ENCODE measurements at places on chromosomes 1 and 21.

GRCh38 chr21:23812485-23812884, 1794.8 kb downstream of the MRPL39 start:
- no peak for DNase-seq

- no peak for DNase-seq
These were observed 92.5 kb upstream of the FMN2 start for GRCh38 chr1:239999170-239999569.

DNA sequence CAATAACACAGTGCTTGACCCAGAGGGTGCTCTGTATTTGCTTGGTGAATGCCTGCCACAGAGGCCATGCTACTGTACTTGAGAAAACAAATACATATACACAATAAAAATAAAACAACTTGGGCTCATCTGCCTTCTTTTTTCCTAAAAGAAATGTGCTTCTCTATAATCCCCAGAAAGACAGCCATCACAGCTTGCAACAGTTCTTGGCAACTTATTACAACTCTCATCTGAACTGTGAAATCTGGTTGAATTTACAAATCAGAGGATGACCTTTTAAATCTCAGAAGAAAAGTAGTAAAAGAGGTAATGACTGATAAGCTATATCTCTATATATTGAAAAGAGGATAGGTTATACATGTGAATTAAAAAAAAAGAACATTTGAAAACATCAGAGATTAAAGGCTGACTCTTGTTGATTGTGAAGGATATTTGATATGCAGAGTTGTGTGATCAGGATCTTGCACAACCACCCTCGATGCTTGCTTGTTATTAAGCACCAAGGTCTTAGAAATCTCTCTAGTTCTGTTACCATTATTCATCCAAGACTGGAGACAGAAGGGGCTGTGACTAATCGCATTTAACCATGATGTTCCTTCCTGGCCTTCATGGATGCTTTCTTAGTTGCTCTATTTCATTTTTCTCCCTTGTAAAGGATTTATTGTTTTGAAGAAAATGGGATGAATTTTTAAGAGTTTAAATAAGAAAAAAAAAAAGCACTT, 213.4 kb downstream of the APP start:
- DNase-seq = no peak

GRCh38 chr1:43981135-43981491, 2.1 kb downstream of the B4GALT2 start:
- DNase-seq = no peak

GRCh38 chr1:27522432-27523336, 32.7 kb upstream of the WASF2 start:
- DNase-seq = no peak

- peak; percentile 62 for DNase-seq
These were observed 17.1 kb upstream of the TMEM9 start for GRCh38 chr1:201171063-201172036.

GRCh38 chr21:42754270-42754933, 101.0 kb downstream of the PDE9A start:
- DNase-seq = no peak

DNA sequence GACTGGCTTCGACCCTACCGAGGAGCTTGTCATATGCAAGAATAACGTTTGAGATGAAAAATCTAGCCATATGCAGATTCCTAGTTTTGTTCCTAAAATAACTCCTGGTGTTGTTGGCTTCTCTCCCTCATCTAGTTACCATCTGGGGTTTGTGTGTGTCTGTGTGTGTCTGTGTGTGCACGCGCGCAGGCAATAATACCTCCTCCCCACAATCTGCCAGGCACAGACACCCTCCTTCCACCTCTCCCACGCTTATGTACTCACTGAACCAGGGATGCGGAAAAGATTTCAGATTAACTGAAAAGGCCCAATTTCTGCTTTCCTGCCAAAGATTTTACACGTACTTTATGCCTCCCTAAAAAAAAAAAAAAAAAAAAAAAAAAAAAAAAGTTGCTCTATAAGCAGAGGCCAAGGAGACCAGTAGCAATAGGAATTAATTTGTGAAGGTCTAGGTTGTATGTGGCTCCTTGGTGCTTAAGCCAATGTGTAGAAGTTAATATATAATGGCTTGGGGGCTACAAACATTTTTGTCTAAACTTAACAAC, 452.7 kb downstream of the NUF2 start:
- DNase-seq = no peak

DNA sequence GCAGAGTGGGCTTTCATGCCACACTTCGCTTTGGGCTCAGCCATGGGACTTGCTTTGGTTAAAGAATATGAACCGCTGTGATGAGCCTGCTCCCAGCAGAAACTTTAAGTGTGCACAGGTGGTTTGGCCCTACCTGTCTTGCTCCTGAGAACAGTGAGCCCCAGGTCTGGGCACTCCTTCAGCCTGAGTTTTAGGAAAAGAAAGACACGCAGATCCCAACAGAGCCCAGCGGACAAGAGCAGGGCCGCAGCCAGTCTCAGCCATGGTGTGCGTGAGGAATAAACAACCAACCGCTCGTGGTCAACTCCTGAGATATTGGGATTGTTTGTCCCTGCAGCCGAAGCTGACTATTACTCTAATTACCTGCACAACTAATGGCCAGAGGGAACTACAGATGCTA, 217.1 kb upstream of the C1orf174 start:
- DNase-seq = no peak

DNA sequence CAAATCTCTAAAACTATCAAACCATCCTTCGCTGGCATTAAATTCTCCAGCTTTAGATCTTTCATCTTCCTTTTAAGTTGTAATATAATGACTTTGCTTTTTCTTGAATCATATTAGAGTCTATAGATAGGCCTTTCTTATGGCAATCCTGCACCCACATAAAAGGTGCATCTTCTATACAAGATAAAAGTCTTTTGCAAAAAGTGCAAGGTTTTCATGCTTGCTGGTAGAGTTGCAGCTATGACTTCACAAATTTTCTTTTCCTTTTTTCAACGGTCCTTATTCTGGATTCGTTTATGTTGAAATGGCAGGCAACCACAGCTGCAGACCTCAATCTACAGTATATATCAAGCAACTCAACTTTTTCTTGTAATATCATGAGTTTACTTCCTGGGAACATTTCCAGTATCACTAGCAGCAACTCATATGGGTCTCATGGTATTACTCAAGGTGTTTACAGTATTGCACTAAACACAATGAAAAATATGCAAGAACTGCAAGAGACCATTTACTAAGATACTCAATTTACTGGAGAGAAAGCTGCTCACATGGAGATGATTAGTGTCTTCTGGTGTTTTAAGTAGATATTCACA, 22.1 kb downstream of the OMA1 start:
- no peak for DNase-seq

GRCh38 chr21:44874497-44875315, 1.2 kb upstream of the PTTG1IP start:
- DNase-seq = no peak

GRCh38 chr1:224923726-224924125, 5.7 kb upstream of the DNAH14 start:
- no peak for DNase-seq

GRCh38 chr1:215844266-215844665, 277.2 kb downstream of the KCTD3 start:
- no peak for DNase-seq

DNA sequence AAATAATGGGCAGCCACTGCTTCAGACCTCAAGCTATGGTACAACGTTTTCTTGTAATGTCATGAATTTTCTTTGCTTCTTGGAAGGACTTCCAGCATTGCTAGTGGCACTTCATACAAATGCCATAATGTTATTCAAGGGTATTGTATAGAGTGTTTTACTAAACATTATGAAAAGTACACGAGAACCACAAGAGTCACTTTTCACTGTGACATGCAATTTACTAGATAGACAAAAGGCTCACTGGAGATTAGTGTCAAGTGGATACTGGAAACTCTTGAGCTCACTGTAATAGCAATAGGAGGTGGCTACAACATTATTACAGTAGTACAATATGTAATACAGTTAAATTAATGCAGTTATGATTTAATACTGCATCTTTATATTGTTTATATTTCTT, 5.3 kb upstream of the OLFM3 start:
- no peak for DNase-seq

- DNase-seq = peak; percentile 32
These were observed 76.7 kb downstream of the OSBPL9 start for GRCh38 chr1:51693419-51694155.

DNA sequence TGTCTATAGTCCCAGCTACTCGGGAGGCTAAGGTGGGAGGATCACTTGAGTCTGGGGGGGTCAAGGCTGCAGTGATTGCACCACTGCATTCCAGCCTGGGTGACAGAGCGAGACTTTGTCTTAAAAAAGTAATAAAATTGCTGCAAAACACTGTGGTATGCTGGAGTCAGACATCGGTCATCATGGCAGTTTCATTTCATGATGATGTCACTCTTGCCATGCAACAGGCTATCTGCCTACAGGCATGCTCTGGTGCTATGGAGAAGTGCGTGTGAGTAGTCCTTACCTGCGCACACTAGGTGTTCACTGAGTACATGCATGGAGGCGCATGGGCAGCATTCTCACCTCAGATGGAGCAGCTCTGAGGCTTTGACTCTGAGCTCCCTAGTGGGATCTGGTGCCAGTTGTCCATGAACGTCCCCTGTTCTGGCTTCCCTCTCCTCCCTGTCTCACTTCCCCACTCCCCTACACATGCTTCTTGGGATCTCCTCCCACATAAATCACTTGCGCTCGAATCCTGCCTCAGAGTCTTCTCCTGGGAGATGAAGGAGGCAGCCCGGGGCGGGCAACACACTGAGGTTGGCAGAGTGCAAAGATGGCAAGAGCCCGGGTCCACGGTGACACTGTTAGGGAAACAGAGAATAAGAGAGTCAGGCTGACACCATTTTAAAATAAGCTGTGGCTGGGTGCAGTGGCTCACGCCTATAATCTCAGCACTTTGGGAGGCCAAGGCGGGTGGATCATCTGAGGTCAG, 10.4 kb upstream of the CELA3B start:
- no peak for DNase-seq

- DNase-seq = no peak
These were observed 65.2 kb upstream of the GJA8 start for GRCh38 chr1:147837129-147837963.

DNA sequence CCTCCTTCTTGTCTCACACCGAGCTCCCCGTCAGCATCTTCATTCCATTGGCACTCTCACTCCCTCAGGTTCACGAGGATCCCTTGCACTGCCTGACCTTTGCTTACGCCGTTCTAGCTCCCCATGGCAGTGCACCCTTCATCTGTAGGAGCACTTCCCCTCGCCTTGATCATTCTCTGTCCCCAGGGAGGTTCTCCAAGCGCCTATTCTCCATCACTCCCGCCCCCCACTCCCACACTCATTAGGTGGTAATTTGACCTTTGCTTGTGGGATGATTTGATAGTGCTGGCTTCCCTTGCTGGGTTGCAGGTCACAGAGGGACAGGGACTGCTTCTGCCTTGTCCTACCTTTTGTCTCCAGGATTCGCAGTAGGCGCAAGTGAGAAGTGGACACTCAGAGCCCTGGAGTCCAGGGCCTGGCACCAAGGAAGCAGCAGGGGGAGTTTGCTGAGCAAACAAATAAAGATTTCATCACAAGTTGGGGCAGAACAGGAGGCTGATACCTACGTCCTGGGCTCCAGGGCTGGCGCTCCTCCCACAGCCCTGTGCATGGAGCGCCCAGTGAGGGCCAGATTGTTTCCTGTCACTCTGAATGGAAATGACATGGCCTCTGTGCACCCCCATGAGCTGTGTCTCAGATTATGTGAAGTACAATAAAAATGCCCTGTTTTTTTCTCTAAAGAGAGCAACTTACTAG, 82.0 kb upstream of the RUNX3 start:
- DNase-seq = no peak

DNA sequence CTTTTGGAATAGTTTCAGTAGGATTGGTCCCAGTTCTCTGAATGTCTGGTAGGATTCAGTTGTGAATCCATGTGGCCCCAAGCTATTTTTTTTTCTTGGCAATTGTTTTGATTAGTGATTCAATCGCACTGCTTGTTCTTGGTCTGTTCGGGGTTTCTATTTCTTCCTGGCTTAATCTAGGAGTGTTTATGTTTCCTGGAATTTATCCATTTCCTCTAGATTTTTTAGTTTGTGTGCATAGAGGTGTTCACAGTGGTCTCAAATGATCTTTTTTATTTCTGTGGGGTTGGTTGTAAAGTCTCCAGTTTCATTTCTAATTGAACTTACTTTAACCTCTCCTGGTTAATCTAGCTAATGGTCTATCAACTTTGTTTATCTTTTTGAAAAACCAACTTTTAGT, 117.6 kb downstream of the NME7 start:
- no peak for DNase-seq

DNA sequence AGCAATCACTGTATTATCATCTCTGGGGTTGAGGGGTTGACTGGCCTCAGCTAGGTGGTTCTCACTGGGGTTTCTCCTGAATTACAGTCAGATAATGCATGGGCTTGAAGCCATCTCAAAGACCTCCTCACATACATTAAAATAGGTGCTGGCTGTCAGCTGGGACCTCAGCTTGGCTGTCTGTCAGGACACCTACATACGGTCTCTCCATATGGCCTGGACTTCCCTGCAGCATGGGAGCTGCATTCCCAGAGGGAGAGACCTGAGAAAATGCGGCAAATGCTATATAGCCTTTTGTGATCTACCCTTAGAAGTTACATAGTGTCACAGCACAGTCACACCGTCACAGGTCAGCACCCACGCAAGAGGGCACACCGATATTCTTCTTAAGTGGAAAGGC, 93.6 kb downstream of the TSEN15 start:
- no peak for DNase-seq

- DNase-seq = no peak
These were observed 57.9 kb upstream of the ADARB1 start for GRCh38 chr21:45016406-45017038.

DNA sequence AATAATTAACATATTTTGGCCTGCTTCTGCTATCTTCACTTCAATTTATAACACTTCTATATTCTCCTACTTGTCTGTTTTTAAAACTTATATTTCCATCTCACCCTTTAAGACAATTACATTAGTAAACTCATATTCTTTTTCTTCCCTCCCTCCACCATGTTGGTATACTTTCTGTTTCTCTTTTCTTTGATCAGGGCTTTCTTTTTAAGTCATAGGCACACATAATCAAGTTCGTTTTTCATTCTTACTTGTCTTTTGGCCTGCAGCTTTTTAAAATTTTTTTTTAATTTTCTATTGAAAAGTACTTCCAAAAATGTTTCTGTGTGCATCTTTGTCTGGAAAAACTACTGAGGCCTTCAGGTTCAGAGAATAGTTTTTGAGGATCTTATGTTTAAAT, 2.3 kb downstream of the PYHIN1 start:
- no peak for DNase-seq

DNA sequence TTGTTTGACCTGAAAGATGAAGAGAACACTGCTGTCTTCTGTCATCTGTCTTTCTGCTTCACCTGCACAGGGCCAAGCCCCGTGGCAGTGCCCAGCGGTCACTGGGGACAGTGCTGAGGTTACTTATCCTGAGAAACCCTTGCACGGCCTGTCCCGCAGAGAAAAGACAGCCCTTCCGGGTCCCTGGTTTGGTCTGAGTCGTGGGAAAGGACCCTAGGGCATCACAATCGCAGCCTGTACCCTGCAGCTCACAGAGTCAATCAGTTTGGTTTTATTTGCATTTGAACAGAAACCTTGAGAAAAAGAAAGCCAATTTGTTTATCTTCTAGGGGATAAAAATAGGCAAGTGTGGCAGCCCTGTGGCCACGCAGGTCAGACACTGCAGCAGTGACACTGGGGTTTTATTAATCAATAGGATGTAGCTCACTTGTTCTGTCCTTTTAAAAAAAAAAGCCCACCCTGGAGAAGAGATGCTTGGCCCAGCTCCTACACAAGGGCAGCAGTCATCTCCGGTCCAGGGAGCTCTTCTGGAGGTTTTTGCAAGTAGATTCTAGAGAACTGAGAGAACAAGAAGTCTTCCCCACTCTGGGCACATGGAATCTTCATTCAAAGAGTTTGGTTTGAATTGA, 120.0 kb downstream of the PEX14 start:
- no peak for DNase-seq

Data from LoVo (cell line).